ENCODE measurements at places on chromosomes 2 and 18.

GRCh38 chr2:24456599-24457556 is 34.2 kb upstream of the NCOA1 start:
- DNase-seq = no peak

GRCh38 chr2:1837022-1837421 is 92.7 kb upstream of the PXDN start:
- DNase-seq = peak; percentile 35

- no peak for DNase-seq
Measured at GRCh38 chr2:287471-287885, 413 bp downstream of the ALKAL2 start.

DNA sequence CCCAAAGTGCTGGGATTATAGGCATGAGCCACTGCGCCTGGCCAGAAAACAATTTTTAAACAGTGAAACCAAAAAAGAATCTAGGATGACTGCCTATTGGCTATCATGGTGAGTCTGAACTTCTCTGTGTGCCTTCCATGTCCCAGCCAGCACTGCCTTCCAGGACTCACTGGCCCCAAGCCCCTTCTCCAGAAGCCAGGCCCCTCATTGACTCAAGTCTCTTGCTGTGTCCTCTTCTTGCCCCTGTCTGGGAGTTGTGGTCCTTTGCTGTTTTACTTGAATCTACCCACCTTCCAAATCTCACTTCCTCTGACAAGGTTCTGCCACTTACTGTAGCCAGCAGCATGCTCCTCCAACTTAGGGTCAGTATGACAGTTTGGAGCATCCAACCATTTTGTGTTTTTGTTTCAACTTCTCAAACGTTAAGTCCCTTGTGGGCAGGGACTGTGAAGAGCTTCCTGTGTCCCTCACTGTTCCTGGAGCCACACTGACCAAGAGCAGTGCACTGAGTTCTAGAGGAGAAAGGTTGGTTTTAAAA is 41.7 kb downstream of the ST3GAL5 start:
- no peak for DNase-seq

DNA sequence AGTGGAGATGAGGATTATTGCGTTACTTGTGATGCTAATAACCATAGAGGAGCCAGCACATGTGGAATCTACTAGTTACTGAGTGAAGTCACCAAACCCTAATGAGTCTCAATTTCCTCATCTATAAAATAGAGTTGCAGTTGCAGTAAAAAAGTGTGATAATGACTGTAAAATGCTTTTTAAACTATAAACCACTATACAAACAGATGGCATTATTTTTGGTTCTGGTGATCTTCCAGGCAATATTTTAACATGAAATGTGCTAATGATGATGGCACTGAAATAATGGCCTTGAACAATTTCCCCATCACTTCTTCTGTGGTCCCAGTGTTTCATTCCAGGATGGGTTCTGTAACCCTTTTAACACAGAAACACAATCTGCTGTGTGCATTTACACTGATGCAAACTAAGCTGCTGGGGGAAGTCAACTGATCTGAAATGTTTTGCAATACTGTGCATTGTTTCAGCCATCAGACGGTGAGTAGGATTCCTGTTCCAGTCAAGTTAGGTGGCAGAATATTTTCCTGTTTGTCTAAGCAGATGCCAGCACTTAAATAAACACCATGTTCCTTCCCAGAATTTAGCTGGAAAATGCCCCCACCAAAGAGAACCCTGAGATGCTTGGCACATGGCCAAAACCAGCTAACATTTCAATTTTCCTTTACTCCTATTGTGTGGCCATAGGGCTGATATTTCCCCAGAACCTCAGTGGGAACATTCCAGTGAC is 52.6 kb downstream of the TACR1 start:
- no peak for DNase-seq

- DNase-seq = no peak
Measured at GRCh38 chr18:46070815-46071652, 1.0 kb downstream of the PSTPIP2 start.

- DNase-seq = peak; percentile 17
Measured at GRCh38 chr2:12167525-12168317, 421.3 kb downstream of the LPIN1 start.
